Stimulated activated CD4-positive, alpha-beta T cell treated with anti-CD3 and anti-CD28 coated beads, Interleukin-12 subunit alpha, Interleukin-12 subunit beta, amount 100 ng/mL, for 48 hours (primary cell): ENCODE measurements at places on chromosomes 2 and 18.

DNA sequence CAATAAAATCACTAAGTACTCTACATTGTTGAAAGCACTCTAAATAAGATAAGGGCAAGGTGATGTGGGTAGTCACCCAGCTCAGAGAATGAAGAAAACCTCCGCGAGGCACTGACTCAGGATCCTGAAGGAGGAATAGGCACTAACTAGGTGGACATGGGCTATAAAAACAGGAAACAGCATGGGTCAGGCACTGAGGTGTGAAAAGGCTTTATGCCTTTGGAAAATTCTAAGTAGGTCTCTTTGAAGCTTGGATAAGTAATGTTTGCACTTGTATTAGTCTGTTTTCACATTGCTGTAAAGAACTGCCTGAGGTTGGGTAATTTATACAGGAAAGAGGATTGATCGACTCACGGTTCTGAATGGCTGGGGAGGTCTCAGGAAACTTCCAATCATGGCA lies 161.6 kb downstream of the EPHA4 start:
- DNase-seq: no peak

GRCh38 chr2:58572731-58573130 lies 331.6 kb upstream of the FANCL start:
- no peak for DNase-seq

- no peak for DNase-seq
Observed at GRCh38 chr18:3647636-3648035, 197.7 kb downstream of the TGIF1 start.

GRCh38 chr2:237283131-237283928 lies 130.6 kb downstream of the COL6A3 start:
- DNase-seq: no peak

DNA sequence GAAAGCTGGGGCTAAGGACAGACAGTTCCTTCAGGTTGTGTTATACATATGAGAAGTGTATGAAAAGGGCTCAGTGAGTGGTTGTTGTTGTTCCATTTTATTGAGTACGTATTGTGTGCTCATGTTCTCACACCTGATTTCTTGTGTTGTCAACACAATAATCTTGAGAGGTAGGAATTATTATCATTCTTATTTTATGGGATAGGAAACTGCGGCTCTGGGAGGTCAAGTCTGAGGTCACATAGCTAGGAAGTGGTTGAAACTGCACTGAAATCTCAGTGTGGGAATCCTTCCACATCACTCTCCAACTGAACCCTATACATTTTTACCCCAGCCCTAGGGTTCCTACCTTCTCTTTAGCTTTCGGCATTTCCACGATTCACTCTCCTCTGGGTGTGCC lies 124.2 kb upstream of the CXCR4 start:
- no peak for DNase-seq

DNA sequence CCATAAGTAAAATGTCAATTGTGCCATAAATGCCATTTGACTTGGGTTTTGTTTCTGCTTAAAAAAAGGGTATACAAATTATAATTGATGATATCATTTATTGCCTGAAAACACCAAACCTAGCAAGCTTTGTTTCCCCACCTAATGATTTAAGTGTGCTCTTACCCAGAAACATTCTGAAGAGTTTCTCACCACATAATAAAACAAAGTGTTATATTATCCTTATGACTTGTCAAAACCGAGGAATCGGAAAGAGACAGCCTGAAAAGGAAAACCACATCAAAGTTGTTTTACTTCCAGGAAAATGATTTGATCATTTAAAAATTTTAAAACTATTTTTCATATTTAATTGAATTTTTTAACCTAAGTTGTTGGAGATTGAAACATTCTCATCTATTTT lies 170.5 kb upstream of the SLC39A10 start:
- DNase-seq: no peak

DNA sequence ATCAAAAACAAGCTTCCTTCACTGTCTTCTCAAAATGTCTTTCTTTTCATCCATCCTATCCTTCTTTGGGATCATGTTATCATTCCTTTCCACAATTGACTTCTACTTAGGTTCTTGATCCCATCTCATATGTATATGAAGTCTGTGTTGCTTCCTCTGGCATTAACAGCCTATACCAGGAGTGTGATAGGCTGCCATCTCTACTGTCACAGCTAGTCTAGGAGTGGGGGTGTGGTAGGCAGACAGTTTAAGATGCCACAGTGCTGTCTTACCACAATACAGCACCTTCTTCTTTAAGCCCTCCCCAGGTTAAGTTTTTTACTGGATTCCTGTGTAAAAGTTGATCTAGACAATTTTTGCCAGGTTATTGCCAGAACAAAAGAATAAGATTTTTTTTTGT lies 3.7 kb upstream of the HTR2B start:
- no peak for DNase-seq

DNA sequence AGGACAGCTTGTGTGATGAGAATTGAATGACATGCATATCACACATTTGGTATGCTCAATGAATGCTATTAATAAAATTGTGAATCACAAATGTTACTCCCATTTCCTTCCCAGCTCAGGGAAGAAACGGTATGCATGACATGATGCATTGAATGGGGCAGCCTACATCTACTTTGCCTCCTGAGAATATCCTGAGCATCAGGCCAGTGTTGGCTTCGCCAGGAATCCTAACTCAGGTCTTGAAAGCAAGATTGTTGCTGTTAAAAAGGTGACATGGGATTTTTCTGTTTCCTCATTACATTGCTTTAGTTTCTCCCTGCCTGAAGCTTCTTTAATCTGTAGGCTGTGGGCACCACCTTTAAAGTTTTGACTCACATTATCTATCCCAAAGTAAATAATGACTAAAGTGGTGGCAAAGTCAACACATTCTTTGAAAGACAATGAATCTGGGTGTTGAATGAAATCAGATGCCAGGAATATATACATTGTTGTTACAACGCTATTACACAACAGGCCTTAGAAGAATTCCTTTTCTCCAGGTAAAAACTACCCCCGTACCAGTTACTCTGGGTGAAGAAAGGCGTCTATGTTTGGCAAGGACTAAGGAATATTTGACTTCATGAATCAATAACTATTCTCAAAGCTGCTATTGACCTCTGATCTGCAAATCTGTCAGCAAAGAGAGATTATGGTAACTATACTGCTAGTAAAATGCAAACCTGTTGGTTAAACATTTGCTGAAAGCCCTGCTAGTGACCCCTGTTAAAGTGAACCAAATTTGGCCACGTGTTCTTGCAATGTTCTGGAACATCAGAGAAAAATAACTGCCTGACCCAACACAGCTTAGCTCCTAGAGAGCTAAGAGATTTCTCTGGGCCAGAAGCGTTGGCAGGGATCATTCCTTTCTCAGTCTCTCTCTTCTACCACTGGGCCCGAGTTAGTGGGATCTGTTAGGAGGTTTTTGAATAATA lies 30.5 kb upstream of the NEDD4L start:
- no peak for DNase-seq

- no peak for DNase-seq
Observed at GRCh38 chr2:62738981-62739936, 33.7 kb downstream of the EHBP1 start.

DNA sequence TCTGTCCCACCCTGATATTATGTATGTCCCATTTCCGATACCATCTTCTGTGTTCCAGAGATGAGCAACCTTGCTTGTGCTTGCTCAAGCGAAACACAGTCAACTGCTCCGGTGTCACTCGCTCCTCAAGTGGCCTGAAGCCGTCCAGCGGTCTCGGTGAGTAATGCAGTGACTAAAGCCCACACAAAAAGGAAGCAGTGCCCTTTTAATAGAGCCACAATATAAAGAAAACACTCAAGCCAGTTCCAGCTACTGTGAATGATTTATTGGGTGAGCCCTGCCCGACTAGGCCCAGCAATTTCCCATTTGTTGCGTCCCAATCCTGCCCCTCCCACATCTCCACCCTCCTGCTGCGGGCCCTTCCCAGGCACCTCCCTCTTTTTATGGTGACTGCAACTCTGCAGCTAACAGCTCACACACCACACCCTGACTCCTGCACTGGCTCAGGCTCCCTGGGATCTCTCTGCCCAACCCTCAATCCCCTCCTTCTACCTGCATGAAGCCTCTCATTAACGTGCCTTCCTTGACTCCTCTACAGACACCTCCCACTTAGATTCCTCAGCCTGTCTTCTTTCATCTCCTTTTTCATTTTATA lies 44.2 kb upstream of the DSC1 start:
- no peak for DNase-seq

GRCh38 chr18:9681217-9681616 lies 26.9 kb upstream of the RAB31 start:
- DNase-seq: no peak

DNA sequence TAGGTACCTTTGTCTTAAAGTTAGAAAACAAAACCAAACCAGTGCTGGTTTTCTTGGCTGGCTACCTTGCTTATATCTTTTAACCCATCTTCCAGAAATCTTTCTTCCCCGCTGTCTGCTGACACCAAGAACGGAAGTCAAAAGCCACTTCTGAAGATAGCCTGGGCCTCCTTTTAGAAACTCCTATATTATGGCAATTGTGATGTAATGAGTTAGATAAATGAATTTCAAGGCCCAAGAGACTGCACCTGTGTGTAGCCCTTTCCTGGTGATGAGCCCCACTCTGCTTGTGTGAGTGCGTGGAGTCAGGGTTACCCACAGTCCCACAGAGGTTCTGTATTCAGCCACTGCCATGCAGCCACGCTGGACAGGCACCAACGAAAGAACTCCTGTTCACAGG lies 60.7 kb downstream of the ARMC9 start:
- DNase-seq: no peak

- DNase-seq: no peak
Observed at GRCh38 chr2:200199005-200199404, 107.5 kb upstream of the SPATS2L start.

DNA sequence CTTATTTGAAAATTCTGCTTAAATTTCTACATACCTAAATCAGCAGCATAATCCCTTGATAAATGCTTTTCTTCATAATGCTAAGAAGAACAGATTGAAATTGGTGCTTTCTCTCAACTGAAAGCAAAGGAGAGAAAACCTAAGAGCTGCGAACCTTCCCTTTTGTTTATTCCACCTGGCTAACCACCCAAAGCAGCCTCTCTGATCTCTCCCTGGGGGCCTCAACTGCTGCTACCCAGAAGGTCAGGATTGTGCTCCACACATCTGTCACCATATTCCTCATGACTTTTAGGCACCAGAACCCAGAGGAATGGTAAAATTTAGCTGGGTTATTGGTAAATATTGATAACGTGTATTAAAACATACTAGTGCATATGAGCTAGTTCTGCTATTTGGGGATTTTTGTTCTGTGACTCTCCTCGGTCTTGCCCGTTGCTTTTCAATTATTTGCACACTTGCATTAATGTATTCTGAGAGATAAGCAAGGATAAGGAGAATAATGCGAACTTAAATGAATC lies 334.1 kb downstream of the RIT2 start:
- no peak for DNase-seq

DNA sequence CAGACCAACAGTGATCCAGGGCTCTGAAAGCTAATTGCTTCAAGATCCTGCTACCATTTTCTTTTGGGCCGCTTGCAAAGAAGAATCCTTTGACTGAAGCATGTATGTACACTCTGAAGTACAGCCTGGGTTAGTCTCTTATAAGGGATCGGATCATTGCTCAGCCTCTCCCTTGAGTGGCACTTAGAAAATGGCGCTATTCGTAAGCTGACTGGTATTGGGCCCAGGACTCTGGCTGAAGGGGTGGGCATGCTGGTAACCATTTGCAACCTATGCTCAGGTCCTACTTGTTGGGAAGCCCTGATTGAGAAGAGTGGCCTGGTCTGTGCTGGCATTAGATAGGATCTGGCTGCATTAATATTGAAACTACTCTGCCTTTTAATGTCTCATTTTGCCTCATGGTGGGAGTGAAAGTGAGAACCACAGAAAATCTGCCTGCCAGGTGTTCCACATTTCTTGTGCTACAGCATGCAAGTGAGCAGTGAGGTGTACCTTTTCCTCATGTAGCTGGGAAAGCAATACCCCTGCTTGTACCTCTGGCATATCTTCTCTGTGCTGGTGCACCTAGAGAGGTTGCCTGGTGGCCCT lies 661 bp upstream of the MGAT5 start:
- DNase-seq: no peak

- DNase-seq: no peak
Observed at GRCh38 chr2:144544053-144544452, 24.1 kb upstream of the ZEB2 start.

GRCh38 chr2:20484034-20484617 lies 37.3 kb downstream of the RHOB start:
- DNase-seq: no peak

GRCh38 chr2:174484573-174484972 lies 2.3 kb downstream of the GPR155 start:
- DNase-seq: no peak

DNA sequence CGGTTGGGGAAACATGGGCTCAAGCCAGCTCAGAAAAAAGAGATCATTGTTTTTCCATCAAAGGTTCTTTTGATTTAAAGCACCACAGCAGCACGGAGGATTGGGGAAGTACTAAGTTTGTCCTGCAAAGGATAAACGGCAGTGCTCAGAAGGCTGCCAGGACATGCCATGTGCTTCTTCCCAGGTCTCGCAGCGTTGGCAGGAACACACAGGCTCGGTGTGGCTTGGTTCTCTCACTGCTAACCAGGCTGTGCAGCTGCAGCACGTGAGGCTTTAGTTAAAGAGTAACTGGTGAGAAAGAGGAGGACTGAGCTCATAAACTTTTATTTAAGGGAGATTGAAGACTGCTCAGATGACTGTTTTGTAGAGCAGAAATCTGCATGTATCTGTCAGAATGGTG lies 264.3 kb downstream of the TSN start:
- DNase-seq: no peak

GRCh38 chr2:133389569-133389968 lies 178.7 kb downstream of the NCKAP5 start:
- no peak for DNase-seq

GRCh38 chr2:240933048-240933965 lies 27.2 kb downstream of the CROCC2 start:
- no peak for DNase-seq

GRCh38 chr2:30417253-30417652 lies 29.8 kb upstream of the LCLAT1 start:
- no peak for DNase-seq

- DNase-seq: no peak
Observed at GRCh38 chr2:190136259-190136658, 73.7 kb upstream of the MSTN start.

DNA sequence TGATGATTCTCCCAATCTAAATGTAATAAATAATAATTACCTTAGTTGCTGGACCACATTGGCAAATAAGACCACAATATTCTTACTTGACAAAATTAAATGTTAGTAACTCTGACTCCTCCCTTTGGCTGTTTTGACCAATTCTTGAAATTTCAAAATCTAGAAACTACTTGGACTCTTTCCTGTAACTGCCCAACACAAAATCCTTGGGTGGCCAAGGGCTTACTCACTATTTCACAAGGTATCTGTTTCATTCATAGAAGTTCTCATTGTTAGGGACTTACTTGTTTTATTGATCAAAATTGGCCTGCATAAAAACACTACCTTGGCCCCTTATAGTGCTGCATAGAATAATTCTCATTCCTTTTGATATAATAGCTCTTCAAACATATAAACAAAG lies 19.4 kb downstream of the CDH20 start:
- no peak for DNase-seq

GRCh38 chr2:98293030-98293429 lies 53.2 kb upstream of the CNGA3 start:
- no peak for DNase-seq

- DNase-seq: no peak
Observed at GRCh38 chr2:201208563-201209252, 25.8 kb downstream of the CASP10 start.

- no peak for DNase-seq
Observed at GRCh38 chr2:218985325-218986091, 524 bp upstream of the FEV start.

GRCh38 chr2:42855221-42855970 lies 63.0 kb upstream of the HAAO start:
- no peak for DNase-seq

GRCh38 chr18:77110400-77110799 lies 22.2 kb downstream of the MBP start:
- no peak for DNase-seq
